Astrocyte of the spinal cord (primary cell): ENCODE measurements at places on chromosomes 5 and 9.

DNA sequence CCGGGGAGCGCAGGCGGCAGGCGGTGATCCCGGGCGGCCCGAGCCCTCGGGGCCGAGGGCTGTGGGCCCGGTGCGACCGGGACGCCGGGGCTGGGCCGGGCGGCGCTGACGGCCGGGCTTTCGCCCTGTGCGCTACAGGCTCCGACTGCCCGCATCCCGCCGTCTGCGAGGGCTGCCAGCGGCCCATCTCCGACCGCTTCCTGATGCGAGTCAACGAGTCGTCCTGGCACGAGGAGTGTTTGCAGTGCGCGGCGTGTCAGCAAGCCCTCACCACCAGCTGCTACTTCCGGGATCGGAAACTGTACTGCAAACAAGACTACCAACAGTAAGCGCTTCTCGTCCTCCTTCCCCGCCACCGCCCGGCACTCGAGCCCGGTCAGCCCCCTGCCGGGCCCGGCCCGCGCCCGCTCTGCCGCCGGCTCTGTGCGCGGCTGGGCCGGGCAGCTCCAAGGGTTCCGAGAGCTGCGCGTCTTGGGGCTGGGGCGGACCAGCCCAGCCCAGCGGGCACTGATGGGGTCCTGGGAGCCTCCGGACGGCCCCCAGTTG lies 1.6 kb downstream of the LMX1B start:
- DNase-seq: no peak

DNA sequence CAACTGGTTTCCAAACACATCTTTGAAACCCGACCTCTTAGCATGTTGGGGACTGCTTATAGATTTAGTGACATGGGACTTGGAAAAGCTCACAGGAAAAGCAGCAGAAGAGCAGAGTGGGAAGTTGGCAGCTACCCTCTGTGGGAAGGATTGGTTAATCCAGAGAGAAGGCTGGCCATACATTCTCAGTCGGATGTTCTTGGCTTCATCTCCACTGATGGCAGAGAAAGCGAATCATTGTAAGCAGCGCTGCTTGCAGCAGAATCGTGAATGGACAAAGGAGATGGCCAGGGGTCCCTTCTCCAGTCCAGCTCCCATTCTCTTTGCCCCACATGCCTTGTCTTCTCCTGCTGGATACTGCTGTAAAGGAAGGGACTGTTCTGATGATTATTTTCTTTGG lies 62.7 kb downstream of the MEGF10 start:
- DNase-seq: no peak

DNA sequence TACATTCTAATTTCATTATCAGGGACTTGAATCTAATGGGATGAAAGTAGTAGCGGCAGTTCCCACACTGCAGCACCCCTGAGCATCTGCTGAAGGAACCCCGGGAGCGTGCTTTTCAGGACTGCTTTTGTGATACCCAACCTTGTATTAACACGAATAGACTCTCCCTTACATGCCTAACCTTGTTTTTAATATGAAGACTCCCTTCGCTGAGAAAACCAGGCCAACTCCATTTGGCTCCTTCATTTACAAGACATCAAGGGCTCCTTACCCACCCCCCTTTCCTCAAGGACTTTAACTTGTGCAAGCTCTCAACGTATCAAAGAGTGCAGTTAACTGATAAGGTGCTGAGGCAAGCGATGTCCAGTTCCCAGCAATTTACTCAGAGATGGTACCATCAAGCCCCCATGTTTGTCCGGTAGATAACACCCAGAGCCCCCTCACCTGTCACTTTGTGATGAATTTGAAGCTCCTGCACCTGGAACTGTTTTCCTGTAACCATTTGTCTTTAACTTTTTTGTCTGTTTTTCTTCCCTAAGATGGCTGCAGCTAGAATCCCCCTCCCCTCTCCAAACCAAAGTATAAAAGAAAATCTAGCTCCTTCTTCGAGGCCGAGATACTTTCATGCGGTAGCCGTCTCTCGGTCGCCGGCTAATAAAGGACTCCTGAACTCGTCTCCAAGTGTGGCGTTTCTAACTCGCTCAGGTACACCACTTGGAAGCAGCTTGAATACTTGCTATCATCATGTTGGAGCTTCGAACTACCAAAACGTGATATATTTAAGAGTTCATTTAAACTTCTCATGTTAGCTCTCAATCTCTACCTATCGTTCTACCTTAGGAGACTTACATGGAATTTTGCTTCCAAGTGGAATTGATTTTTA lies 10.7 kb downstream of the HNRNPH1 start:
- no peak for DNase-seq

- DNase-seq: no peak
Observed at GRCh38 chr5:74552101-74552500, 88.4 kb downstream of the ENC1 start.

DNA sequence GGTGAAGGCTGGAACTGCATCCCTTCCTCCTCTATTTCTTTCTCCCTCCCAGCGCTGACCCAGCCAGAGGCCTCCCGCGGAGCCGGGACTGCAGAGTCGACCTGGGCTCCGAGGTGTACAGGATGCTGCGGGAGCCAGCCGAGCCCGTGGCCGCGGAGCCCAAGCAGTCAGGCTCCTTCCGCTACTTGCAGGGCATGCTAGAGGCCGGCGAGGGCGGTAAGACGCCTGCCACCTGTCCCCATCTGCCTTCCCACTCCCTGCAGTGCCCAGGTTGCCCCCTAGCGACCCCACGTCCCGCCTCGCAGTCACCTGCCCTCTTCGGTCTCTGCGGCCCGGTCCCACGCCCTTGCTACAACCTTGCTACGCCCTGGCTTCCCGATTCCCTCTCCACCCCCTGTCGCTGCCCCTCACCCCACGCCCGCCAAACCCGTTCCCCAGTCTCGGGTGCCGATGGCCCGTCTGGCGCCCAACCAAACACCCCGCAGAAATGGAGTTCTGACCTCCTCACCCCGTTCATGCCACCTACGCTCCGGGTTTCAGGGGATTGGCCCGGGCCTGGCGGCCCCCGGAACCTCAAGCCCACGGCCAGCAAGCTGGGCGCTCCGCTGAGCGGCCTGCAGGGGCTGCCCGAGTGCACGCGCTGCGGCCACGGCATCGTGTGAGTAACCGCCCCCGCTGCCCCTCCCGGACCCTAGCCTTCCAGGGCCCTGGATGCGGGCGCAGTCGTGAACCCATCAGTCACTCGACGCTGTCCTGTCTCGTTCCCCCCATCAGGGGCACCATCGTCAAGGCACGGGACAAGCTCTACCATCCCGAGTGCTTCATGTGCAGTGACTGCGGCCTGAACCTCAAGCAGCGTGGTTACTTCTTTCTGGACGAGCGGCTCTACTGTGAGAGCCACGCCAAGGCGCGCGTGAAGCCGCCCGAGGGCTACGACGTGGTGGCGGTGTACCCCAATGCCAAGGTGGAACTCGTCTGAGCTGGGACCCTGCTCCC lies 14.1 kb downstream of the PDLIM4 start:
- no peak for DNase-seq

DNA sequence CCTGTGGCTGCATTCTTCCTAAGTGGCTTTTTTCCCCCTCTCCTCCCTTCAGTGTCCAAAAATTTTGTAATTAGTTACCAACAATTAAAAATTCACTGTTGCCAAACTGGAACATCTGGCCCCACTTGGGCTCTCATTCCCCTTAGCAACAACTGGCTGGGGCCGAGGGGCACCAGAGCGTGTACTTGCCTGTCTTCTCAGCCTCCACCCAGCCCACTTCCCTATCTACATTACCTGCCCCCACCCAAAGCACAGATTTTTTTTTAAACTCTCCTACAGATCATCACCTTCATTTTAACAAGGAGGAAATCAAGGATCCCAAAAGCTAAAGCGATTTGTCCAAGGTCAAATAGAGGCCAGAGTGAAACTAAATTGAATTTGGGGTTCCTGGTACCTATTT lies 278.8 kb downstream of the EBF1 start:
- DNase-seq: no peak

DNA sequence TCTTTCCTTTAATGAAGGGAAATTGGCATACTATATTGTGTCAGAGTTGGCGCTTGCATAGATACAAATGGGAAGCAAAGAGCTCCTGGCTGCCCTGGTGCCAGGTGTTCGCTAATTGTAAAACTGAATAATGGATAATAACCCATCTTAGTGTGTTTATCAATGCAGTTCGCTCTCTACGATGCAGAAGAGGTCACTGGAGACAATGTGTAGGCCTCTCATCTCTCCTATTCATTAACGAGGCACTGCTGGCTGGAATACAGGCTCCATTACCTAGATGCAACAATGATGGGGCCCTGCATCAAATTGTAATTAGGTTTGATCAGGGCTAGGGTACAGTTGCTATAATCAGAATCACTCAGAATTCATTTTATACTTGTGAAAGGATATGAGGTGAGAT lies 171.0 kb downstream of the RMI1 start:
- DNase-seq: no peak

- no peak for DNase-seq
Observed at GRCh38 chr5:133849116-133849515, 119.3 kb downstream of the C5orf15 start.

- DNase-seq: no peak
Observed at GRCh38 chr9:93041108-93041802, 17.2 kb upstream of the SUSD3 start.

GRCh38 chr9:69190863-69191181 lies 16.7 kb downstream of the TJP2 start:
- DNase-seq: no peak

DNA sequence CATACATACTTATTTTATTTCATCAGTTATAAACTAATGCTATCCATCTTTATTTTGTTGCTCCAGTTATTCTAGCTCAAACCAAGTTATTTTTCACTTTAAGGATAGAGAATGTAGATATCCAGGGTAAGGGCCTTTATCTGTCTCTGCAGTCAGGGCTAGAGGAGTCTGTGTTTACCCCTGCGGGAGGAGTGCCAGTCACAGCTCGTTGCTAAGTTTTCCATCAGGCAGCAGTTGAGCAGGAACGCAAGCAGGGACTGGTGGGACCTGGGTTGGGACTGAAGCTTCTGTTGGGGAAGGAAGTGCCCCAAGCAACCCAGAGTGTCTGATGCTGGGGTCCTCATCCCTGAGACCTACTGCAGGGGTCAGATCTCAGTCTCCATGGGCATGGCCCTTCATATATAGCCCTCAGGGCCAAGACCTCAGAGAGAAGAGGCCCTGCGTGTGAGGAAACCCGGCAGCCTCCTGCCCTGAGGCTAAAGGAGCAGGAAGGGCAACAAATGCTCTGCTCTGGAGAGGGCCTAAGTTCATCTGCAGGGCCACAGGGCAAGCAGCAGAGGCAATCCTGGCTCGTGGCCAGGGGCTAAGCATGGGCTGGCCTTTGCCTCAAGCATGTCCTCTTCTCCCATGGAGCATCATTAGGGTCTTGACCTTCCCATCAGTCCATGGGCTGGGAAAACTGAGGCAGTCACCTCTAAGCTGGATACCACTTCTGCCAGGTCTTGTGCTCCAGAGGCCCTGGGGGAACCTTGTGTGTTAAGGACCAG lies 6.6 kb downstream of the SLC22A4 start:
- no peak for DNase-seq

DNA sequence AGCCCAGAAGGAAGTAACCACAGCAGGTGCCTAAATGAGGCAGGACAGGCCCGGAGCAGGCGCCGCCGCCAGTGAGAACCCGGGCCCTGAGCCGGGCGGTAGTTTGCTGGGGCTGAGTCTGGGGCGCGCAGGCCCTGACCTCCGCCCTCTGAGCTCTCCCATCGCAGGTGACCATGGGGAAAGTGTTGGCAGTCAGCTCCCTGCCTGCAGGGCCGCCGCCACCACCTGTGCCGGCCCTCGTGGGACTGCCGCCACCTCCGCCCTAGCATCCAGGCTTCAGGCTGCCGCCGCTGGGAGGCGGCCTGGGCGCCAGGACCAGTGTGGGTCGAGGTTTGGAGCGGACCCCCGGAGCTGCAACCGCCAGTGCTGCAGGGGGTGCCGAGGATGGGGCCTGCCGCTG lies 61.1 kb downstream of the TARS1 start:
- no peak for DNase-seq

GRCh38 chr5:141567513-141568117 lies 51.2 kb downstream of the DIAPH1 start:
- DNase-seq: no peak

- no peak for DNase-seq
Observed at GRCh38 chr5:80487444-80487828, 464 bp upstream of the FAM151B start.
